ENCODE measurements at places on chromosomes 3 and 15.

DNA sequence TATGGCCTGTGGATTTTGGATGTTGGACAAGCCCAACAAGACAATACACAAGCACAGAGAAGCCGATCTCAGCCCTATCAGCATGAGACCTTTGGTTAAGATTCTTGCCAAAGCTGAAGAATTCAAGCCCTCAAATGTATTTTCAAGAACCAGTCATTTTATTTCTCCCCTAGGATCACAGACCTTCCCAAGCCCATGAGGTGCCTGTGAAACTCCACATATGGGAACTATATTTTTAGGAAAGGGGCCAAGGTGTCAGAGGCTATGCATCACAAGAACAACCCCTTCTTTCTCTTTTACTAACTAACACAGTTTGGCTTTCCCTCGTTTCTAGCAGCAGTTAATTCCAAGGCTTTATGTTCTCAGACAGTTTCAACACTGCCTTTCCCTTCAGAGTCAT is 364.5 kb downstream of the MAGI1 start:
- DNase-seq: no peak

GRCh38 chr3:174533286-174533685 is 325.8 kb upstream of the NAALADL2 start:
- no peak for DNase-seq

DNA sequence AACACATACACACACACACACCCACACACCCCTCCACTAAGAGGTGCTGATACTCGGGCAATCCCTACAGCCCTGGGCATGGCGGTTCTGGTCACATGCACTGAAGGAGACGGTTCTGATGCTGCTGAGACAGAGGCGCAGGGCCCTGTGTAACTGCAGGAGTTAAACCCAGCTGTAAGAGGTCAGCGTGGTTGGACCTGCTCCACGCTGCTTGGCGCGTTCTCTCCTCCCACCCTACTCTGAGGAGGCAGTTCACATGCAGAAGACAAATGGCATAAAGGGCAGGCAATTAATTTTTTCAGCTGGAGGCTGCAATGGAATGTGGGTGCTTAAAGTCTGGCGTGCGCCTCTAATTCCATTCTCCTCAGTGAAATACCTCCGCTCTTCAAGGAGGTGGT is 35.2 kb downstream of the GRK7 start:
- DNase-seq: no peak

- no peak for DNase-seq
These were observed 3.2 kb upstream of the SCG3 start for GRCh38 chr15:51678096-51678495.

- no peak for DNase-seq
These were observed 12.5 kb upstream of the MGLL start for GRCh38 chr3:127834771-127835170.

DNA sequence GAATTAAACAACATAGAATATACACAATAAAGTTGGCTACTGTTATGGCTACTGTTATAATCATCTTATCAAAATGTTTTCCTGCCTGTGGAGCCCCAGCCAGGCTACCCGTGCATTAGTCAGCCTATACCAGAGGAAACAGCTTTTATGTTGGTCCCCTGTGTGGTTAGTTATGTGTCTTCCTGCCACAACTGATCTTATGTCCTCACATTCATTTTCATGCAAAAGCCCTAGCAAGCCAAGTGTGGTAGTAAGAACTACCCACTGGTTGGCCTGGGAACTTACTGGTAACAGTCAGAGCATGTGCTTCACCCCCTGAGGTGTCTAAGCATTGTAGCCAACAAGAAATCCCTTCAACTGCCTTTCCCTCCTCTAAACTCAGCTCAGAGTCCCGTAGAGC is 21.8 kb downstream of the MGLL start:
- no peak for DNase-seq

DNA sequence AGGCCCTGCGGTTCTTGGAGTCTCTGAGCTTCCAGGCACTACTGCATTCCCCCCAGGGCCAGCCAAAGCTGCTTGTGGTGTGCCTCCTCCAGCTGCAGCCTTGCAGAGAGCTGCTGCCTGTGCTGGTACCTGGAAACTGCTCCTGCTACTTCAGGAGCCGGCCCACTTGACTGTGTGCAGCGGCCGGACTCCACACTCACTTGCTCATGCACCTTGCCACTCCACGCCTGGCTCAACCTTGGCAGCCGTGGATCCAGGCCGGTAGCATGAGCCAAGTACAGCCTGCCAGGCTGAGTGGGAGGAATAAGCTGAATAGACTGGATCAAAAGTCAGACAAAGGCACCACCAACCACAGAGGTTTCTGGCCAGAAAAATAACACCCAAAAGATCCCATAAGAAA is 169.7 kb downstream of the TJP1 start:
- no peak for DNase-seq

GRCh38 chr15:78913012-78913411 is 31.8 kb downstream of the CTSH start:
- no peak for DNase-seq

DNA sequence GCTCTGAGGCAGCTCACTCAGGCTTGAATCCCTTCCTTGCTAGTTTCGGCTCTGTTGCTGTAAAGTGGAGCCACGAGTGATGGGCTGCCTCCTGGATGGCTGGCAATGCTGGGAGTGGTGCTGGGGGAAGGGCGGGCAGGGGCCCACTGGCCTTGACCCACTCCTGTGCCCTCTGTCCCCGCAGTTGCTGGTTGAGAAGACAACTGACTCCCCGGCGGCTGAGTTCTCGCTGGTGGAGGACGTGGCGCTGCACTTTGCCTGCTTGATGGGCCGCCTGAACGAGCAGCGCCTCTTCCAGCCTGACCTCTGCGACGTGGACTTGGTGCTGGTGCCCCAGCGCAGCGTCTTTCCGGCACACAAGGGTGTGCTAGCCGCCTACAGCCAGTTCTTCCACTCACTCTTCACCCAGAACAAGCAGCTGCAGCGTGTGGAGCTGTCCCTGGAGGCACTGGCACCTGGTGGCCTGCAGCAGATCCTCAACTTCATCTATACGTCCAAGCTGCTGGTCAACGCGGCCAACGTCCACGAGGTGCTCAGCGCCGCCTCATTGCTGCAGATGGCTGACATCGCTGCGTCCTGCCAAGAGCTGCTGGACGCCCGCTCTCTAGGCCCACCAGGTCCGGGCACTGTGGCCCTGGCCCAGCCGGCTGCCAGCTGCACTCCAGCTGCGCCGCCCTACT is 4.7 kb downstream of the ZBTB47 start:
- no peak for DNase-seq

DNA sequence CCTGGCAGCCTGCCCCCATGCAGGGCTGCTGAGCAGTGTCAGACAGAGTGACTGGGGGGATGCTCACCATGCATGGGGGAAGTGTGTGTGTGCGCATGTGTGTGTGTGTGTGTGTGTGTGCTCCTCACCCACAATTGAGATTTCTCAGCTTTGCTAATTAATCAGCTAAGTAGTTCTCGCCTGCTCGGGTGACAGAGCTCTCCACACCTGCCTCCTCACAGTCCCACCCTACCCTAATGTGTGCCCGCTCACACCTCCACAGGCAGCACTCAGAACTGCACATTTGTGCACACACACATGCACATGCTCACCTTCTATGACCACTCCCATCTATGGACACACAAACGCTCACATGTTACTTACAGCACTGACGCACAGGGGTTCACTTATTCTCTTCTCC is 37.3 kb downstream of the CACNA2D2 start:
- DNase-seq: no peak

- DNase-seq: no peak
These were observed 690.7 kb downstream of the TUSC7 start for GRCh38 chr3:117400303-117400702.

GRCh38 chr3:28651159-28651558 is 302.5 kb upstream of the AZI2 start:
- no peak for DNase-seq

- no peak for DNase-seq
These were observed 76.4 kb upstream of the TNFAIP8L3 start for GRCh38 chr15:51170882-51171633.
